Activated CD8-positive, alpha-beta memory T cell treated with anti-CD3 and anti-CD28 coated beads for 48 hours (primary cell): ENCODE measurements at places on chromosomes 1 and 21.

- no peak for DNase-seq
Measured at GRCh38 chr1:59361766-59362165, 64.9 kb downstream of the FGGY start.

DNA sequence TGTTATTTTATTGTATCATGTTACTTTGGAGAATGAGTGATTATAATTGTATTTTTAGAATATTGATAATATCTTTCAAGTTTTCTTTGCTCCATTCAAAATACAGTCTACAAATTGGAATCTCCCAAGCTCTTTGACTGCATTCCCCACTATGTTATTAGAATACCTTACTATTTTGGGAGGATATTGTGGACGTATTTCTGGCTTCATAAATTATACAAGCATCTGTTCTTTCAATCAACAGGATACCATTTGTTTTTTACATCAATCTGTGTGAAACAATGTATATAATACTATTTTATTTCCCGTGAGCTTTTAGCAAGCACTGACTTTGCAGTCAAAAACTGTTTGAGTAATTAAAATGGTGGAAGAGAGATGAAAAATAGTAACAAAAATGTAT is 226.5 kb downstream of the PTPRC start:
- no peak for DNase-seq

GRCh38 chr21:40564318-40564717 is 282.6 kb downstream of the DSCAM start:
- no peak for DNase-seq

DNA sequence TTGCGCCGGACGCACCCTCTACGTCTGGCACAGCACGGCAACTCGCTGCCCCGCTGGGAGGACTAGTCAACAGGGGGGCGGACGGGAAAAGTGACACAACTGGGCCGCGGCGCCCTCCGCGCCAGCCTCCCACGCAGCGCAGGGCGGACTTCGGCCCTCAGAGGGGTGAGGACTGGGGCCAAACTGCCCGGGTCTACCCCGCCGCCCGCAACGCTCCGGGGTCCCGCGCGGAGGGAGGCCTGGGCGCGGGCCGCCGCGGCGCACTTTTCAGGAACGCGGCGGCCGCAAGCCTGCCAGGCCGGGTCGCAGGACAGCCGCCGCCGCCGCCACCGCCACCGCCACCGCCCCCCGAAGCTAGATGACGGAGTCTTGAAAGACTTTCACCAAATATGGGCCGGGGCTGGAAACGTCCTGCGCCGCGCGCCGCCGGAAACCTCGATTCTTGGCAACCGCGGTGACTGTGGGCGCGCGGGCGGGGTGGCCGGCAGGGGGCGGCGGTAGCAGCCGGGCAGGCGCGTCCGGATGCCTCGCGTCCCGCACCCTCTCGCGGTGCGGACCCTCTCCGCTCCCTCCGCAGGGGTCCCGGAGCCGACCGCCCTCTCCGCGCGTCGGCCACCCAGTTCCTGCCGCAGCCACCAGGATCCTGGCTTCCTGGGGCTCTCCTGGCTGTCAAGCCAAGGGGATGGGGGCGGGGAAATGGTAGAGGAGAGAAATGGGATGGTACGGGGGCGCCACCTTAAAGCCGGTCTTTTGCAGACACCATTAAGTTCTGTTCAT is 3.7 kb upstream of the CCN1 start:
- no peak for DNase-seq

GRCh38 chr1:212618466-212619210 is 10.1 kb downstream of the ATF3 start:
- DNase-seq = no peak

GRCh38 chr1:218964471-218965185 is 209.1 kb upstream of the LYPLAL1 start:
- DNase-seq = no peak

GRCh38 chr1:9338397-9339246 is 45.9 kb downstream of the SPSB1 start:
- DNase-seq = no peak

DNA sequence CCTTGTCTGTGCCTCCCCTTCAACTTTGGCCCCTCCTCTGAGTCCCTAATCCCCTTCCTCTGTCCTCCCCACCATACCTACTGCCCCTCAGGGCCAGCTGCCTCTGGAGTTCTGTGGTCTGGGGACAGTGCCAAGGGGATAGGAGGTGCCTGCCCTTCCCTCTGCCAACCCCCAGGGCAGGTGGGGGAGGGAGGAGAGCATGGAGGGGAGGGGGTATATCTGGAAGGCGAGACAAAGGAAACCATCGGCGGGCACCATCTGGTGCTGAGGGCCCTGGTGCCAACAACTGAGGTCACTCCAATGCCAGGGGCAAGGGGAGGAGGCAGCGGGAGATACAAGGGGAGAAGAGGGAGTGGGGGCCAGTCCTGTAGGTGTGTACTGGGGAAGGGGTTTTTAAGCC is 9.6 kb downstream of the RAB25 start:
- DNase-seq = no peak

- no peak for DNase-seq
Measured at GRCh38 chr1:43184995-43185394, 12.9 kb downstream of the CFAP57 start.

GRCh38 chr1:61754545-61754944 is 12.3 kb downstream of the PATJ start:
- no peak for DNase-seq

GRCh38 chr1:192620071-192620635 is 15.8 kb upstream of the RGS13 start:
- no peak for DNase-seq

DNA sequence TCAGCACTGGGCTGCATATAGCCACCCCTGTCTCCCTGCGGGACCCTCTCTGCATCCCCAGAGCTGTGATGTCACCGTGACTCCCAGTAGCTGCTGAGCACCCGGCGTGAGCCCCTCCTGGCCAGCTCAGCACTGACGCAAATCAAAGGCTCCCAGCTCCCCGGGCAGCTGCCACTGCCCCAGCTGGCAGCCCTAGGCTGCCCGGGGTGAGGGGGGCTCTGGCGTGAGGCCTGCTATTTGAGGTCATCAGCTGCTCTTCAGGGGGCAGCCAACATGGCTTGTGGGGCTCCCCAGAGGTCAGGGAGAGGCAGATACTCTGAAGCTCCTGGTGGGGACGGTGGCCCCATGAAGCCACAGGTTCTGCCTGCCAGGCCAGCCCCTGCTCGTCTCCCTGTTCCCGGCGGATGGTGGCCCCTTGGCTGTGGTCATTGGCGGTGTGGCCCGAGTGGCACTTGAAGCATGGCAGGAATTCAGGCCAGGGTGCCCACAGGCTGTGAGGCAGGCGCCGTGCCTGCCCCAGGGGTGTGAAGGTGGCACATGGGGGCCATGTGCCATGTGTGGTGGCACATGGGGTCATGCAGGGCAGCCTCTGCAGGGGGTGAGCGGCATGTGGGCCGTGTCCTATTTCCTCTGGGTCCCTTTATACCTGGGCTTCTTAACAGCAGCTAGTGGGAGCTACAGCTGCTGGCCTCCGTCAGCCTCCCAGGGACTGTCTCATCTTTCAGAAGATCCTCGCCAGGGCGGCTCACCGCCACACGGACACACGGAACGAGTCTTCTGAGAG is 85.4 kb downstream of the SIK1 start:
- DNase-seq = no peak

- no peak for DNase-seq
Measured at GRCh38 chr1:78334952-78335351, 155.8 kb upstream of the PTGFR start.

- no peak for DNase-seq
Measured at GRCh38 chr1:181036107-181036836, 2.5 kb downstream of the MR1 start.

- DNase-seq = no peak
Measured at GRCh38 chr1:89361681-89362080, 2.2 kb upstream of the GBP6 start.

DNA sequence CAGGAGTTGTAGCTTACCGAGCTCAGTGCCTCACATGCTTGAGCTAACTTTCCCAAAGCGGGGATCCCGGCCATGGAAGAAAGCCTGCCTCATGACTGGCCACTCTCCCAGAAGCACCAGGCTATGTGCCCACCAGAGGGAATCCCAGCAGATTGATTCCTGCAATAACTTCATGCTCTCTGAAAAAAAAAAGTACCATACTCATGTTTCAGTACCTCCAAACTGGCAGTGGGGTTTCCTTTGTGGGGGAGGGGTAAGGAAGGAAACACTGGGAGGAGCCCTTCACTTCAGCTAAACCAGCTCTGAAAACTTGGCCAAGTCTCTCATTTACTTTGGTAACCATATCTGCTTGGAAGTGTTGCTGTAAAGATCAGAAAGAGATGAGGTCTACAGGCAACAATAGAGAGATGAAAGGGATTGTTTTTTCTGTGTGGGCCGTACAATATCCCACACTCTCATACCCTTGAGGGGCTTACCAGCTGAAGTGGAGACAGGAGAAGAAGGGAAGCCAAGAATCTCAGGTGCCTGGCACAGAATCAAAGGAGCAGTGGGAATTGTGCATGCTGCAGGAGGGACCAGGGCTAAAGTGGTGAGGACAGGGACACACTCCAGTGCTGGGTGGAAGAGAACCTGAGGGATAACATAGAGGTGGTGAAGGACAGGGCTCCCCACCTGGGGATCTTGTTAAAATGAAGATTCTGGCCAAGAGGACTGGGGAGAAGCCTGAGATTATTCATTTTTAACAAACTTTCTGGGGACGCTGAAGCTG is 42.4 kb upstream of the TACSTD2 start:
- DNase-seq = no peak

DNA sequence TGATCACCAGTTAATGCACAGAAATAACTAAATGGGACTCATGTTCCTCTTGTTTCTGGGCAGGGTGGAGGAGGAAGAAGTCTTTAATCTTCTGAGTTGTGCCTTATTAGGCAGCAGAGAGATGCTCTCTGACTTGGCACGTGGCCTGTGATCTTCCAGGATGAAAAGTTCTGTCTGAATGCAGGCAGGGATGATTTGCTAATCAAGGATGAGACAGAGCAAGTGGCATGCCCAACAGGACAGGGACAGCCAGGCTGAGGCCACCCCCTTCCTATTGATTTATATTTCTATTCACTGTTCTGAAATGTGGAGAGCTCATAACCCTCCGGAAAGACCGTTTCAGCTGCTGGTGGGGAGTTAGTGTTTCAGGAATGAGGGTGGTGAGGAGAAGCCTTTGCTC is 477.8 kb upstream of the CAMK1G start:
- no peak for DNase-seq

DNA sequence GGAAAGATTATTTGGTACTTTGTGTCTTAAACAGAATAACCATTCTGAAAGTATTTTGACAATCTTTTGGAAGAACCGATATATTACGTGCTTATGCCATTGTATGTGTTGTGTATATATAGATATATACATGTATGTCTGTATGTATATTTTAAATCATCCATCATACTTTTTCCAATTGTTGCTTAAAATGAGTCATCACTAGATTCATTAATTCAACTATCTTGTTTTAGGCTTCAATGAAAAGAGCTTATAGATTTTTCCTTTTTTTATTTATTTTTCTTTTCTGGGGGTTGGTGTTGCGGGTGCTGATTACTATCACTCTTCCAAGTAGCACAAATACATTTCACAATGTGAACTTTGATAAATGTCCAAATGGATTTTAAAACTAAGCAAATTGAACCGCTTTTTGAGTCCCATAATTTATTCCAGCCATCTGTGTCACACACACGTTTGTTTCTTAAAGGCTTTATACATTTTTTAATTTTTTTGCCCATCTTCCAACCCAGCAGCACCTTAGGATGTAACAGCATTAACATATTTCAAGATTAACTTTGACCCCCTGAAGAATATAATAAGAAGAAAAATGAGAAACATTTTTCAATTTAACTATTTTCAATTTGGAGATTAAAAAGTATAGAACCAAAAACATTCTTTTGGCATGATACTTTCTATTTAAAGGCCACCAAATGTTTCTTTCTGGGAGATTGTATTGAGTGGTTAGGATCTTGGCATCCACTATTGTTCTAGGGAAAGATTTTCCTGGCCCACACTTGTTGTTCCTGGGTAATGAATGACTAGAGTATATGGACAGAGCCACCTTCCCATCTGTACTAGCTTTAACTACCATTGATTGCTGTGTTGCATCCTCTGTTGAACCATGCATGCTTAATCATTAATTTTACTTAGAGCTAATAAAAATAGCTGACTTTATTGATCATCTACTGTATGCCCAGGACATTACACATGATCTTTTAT is 9.3 kb upstream of the DPYD start:
- no peak for DNase-seq

GRCh38 chr1:23019863-23020625 is 776 bp downstream of the KDM1A start:
- DNase-seq = no peak

- no peak for DNase-seq
Measured at GRCh38 chr1:78226784-78227183, 181.0 kb downstream of the GIPC2 start.

GRCh38 chr1:205301205-205301821 is 20.2 kb downstream of the NUAK2 start:
- DNase-seq = no peak

DNA sequence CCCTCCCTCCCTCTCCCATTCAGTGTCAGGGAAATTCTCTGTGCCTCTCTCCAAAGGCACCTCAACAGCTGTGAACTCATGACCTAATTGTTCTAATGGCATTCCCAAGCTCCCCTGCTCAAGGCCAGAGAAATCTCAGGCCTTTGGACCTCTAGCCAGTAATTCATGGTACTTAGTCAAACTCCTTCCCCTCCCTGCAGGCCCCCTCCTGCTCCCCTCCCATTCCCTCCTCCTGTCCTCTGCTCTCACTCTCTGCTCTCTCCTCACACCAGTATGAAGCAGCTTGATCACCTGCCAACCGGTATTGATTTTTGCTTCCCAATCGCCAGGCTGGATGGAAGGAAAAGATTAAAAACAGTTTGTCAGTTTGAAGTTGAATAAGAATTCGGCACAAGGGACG is 370.5 kb upstream of the PBX1 start:
- no peak for DNase-seq

DNA sequence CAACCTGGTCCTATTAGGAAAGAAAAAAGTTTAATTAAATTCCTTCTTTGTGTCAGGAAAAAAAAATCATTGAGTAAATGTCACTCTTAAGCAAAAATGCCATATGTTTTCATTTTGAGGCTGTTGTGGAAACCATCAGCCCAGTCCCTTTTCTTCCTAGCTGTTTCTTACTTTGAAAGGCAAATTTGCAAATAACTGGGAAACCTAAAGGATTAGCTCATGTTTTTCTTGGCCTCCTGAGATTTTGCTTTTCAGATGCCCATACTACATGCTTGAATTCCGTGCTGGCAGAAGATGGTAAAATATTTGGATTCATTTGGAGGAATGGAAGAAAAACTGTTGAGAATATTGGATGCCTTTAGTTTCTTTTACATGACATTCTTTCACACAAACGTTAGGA is 182.1 kb upstream of the ADAMTS5 start:
- DNase-seq = no peak

GRCh38 chr1:211783266-211783665 is 47.3 kb downstream of the LPGAT1 start:
- no peak for DNase-seq

DNA sequence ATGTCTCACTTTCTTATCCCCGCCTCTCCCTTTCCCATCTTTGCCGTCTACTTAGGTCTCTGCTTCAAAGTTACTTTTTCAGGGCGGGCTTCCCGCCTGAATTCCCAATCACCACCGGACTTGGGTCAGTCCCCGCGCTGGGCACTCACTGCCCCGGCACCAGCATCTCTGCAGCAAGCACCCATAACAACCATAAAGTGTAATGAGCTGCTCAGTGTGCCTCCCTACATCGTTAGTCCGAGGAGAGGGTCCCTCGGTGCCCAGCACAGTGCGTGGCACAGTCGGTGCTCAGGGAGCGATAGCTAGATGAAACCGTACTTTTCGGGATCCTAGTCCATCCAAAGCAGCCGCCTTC is 633 bp upstream of the CTPS1 start:
- no peak for DNase-seq
